ENCODE measurements at places on chromosomes 5 and 9.

GRCh38 chr9:109319626-109320241 is 1.1 kb downstream of the EPB41L4B start:
- DNase-seq, result no peak

DNA sequence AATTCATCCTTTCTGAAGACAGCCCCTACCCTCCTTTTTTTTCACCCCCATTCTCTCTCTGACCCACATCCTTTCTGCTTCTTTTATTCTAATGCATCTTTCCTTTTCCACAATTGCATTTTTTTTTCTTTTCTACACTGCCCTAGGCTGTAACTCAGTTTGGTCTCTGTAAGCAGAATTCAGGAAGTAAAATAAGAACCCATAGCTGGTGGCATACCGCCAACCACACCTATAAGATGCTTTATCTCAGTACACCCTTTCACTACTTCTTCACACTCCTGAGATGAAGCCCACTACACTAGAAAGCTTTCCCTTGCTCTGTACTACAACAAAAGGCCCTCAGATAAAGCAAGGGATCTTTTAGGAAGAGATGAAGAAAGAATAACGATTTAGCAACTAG is 16.1 kb upstream of the TSSK1B start:
- DNase-seq, result no peak

GRCh38 chr9:130824643-130825350 is 10.3 kb upstream of the ABL1 start:
- DNase-seq, result no peak

- no peak for DNase-seq
Observed at GRCh38 chr9:122053064-122053463, 40.0 kb downstream of the TTLL11 start.

DNA sequence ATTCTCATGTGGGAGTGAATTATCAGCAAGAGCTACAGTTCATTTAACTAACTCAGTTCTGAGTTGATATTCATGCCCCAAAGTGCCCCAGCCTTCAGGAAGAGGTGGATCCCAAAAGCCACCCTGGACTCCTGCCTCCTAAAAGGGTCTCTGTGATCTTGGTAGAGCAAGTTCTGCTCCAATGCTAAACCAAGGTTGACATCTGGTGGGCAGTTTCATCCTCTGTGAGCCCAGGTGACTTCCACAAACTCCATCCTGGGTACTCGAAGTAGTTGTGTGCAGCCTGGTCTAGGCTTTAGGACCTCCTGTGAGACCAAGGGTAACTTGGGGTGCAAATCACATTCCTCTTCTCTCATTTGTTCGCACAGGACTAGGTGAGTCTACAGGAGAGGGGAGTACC is 816.8 kb downstream of the MTRR start:
- no peak for DNase-seq

GRCh38 chr9:1957856-1958255 is 57.3 kb upstream of the SMARCA2 start:
- DNase-seq, result no peak

Data from activated CD4-positive, CD25-positive, alpha-beta regulatory T cell treated with anti-CD3 and anti-CD28 coated beads, Interleukin-2, amount 50 U/mL, for 16 hours (primary cell).